ENCODE measurements at places on chromosomes 16 and 17.

DNA sequence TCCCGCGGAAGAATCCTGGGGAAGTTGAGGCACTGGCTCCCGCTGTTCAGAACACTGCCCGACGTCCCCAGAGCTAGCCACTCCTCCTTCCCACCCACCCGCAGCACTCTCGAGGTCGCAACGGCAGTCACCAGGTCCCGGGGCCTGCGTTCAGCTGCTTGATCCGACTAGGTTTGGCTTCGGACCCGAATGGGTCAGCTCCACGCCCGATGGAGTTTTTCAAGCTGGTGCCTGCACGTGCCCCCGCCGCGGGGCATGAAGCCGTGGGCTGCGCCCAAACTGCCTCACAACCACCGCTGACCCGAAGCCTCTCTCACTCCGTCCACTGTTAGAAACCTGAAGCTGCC, 12.4 kb upstream of the ODF4 start:
- no peak for DNase-seq

- DNase-seq: no peak
Measured at GRCh38 chr16:61617219-61617783, 418.9 kb downstream of the CDH8 start.

DNA sequence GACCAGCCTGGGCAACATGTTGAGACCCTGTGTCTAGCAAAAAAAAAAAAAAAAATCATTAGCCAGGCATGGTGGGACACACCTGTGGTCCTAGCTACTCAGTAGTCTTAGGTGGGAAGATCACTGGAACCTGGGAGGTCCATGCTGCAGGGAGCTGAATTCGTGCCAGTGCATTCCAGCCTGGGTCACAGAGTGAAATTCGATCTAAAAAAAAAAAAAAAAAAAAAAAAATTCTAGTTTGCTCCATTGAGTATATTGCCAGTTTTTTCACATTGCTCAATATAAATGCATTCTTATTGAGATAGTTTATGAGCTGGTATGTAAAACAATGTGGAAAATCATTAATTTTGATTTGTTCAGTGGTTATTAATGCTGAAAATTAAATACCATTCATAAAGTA, 52.0 kb downstream of the ABHD15 start:
- DNase-seq: no peak

DNA sequence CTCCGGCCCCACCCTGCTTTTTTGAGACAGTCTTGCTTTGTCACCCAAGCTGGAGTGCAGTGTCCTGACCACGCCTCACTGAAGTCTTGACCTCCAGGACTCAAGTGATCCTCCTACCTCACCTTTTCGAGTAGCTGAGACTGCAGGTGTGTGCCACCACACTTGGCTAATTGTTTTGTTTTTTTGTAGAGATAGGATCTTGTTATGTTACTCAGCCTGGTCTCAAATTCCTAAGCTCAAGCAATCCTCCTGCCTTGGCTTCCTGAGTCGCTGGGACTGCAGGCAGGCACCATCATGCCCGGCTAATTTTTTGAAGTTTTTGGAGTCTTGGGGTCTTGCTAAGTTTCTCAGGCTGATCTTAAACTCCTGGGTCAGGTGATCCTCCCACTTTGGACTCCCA, 206.7 kb downstream of the SHISA9 start:
- DNase-seq: no peak

DNA sequence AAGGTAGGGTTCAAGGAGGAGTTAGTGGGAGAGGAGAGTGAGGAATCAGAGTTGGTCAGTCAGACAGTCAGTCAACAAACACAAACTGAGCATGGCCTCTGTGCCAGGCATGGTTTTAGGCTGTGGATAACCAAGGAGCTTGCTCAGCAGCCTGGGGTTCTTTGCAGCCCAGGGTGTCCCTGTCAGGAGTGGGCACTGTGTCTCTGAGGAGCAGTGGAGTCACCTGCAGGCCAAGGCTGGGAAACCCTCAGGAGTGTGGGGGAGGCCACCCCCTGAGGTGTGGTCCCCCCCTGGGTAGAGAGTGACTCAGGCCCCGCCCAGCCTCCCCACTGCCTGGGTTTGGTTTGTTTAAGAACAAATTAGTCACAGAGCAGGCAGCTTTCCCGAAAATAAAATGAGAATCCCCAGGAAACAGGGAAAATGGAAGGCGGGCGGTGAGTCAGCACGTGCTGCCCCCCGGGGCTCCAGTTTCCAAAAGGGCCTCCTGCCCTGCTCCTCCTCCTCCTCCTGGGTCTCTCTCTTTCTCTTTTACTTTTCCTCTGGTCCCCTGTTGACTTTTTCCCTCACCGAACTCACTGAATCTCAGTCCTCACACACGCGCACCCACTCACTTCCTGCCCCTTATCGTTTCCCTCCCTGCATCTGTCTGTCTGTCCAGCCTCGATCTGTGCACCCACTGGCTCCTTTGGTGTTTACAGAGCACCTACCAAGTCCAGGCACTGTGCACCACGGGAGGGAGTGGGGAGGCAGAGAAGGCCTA, 44.3 kb downstream of the SOCS3 start:
- DNase-seq: no peak

GRCh38 chr16:47073223-47074155, 70.3 kb downstream of the NETO2 start:
- DNase-seq: no peak

DNA sequence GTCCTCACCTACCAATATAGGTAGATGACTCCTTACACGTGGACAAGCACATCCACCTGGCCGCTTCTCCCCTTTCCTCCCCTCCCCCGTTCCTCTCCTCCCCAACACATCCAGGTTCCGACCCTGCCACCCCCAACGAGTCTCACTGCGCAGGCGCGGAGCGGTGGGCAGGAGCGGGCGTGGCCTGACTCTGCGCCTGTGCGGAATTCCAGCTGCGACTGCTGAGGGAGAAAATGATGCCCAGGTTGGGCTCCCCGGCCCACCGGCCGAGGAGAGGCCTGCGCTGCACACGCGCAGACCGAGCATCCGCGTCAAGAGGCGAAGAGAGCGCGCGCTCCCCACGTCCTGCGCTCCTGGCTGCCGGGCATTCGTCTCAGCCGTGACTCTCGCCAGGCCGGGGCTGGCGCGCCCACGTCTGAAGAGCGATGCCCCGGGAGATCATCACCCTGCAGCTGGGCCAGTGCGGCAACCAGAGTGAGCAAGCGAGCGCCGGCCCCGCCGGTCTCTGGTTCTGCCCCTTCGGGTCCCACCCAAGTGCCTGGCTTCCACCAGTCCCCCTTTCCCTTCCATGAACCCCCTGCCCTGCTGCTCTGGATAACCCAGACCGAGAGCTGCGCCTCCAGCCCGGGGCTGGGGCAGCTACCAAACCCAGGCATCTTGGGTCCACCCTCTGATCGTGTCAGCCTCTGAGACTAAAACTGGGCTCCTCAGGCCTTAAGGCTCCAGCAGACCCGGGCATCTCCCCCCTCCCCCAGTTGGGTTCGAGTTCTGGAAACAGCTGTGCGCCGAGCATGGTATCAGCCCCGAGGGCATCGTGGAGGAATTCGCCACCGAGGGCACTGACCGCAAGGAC, at the start of gene TUBG2:
Gene TUBG2, plus strand, starts transcription at position 206 of the 853 bp plus-strand sequence. Its CDS starts 220 bp downstream, at position 426.
- DNase-seq: peak; percentile 74

Data from hematopoietic multipotent progenitor cell treated with erythropoietin and hydrocortisone succinate and interleukin-3 and kit ligand, for 15 days (in vitro differentiated cells).